SK-N-DZ (cell line): ENCODE measurements at places on chromosomes 6 and 20.
A peak's percentile ranks its signal among the peaks of the same experiment; 100 is the strongest.

DNA sequence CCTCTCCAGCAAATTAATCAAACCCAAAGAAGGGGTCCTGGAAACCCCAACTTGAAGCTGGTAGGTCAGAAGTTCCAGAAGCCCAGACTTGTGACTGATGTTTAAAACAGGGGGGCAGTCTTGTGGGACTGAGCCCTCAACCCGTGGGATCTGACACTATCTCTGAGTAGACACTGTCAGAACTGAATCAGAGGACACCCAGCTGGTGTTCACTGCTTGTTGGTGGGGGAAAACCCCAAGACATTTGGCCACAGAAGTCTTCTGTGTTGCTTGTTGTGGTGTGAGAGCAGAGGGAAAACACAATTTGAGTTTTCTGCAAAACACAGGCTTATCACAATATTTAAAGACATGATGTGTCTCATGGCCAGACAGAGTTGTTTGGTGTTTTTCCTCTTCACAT lies 29.9 kb downstream of the KIF13A start:
- no peak for DNase-seq

DNA sequence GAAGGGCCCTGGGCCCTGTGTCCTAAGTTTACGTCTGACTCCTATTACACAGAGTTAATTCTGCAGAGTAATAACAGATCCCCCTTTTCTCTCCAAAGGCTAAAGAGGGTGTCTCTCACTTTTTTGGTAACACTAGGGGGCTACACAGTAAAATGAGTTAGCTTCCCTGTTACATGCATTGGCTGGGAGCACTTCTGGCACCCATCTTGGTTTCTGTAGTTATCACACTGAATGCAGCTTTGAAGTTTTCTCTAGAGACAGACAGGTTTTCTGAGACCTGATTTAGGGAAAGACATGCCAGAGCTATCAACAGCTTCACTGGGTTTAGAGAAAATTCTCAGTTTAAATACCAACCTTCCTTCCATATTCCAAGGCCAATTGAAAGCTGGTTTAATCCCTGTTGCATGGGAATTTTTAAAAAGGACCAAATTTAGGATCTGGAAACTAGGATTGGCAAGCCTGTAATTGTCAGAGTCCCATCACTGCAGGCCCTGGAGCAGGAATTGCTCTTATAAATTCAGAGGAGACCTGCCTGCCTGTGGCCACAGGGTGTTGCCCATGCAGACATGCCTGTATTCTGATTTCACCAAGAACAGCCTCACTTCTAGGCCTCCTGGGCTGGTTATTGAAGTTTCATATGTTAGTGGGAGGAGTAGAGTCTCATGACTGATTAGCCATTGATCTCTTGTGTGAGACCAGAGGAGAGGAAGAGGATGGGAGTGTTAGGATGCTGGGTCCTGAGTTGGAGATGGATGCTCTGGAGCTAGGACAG lies 29.4 kb downstream of the RNF8 start:
- DNase-seq, result no peak

DNA sequence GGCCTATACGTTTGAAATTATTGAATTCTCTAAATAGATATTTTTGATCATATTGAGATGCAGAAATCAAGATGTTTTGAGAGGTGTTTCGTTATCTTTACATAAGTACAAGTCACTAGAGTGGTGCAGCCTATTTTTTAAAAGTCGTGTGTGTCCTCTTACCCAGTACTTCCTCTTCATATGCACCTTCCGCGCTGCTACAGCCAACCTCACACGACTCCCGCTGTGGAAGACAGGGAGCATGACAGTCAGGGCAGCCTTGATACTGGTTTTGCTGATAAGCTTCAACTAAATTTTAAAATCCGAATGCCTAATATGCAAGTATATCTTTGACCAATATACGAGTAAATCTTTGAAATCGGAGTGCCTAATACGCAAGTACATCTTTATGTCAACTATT lies 16.3 kb downstream of the ROS1 start:
- DNase-seq, result no peak

GRCh38 chr20:62846166-62846890 lies 15.3 kb downstream of the TCFL5 start:
- no peak for DNase-seq

DNA sequence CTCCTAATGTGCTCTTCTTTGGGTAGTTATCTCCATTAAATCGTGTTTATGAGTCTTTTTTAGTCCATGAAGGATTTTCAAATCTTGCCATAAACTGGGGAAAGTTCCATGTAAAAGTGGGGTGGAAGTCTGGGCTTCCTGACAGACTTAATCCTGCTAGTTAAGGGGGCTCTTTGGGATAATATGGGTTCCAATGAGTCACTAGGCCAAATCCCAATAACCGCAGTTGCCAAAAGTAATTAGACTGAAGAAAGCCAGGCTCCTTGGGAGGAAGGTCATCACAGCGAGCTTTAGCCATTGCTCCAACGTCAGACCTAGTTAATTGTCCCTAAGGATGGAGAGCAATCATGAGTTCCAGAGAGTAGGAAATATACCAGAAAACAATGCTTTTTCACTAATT lies 10.8 kb downstream of the RSPO3 start:
- peak; percentile 80 for DNase-seq

GRCh38 chr6:128532827-128533226 lies 12.4 kb upstream of the PTPRK start:
- no peak for DNase-seq

- no peak for DNase-seq
These were observed 631.3 kb upstream of the IMPG1 start for GRCh38 chr6:76703786-76704185.

GRCh38 chr6:46491628-46492547 lies 639 bp upstream of the RCAN2 start:
- DNase-seq, result no peak

DNA sequence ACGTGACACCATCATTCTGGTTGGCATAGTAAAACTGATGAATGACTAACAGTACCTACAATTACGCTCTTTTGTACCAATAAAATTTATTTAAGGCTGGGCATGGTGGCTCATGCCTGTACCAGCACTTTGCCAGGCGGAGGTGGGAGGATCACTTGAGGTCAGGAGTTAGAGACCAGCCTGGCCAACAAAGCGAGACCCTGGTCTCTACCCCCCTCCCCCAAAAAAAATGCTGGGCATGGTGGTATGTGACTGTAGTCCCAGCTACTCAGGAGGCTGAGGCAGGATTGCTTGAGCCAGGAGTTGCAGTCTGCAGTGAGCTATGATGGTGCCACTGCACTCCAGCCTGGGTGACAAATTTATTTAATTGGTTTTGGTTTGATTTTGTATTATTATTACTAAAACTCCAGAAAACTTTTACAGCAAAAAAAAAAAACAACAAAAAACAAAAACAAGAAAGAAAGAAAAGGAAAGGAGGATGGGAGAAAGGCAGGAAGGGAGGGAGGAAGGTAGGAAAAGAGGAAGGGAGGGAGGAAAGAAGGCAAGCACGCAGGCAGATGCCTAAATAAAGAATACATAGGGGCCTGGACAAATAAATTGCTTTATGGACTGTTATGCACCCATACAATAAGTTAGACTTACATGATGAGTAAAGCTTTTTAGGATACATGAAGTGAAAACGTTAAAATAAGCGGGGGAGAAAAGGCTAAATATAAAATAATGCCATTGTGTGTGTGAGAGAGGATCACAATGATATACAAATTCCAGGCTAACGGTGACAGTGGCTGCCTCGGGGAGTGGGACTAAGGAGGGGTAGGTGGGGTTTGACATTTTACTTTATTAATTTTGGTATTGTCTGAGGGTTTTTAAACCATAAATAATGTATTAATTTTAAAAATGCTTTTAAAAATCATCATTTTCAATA lies 682 bp upstream of the ZSCAN9 start:
- no peak for DNase-seq

DNA sequence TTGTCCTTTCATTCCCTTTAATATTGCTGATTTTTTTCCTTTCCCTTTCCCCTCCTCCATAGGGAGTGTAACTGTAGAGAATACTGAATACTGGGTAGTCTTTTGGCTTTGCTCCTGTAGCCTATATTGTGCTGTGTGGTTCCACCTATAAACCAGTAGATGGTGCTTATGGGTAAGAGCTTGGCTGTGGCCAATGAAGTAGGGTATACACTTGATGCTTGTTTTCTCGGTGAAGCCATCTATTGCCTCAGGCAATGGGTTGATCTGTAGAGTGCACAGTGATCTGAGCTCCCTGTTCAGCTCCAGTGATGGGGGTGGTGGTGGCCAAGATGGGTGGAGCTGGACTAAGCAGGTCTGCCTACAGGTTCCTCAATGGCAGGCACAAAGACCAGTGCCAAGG lies 203.3 kb upstream of the IMPG1 start:
- DNase-seq, result no peak

DNA sequence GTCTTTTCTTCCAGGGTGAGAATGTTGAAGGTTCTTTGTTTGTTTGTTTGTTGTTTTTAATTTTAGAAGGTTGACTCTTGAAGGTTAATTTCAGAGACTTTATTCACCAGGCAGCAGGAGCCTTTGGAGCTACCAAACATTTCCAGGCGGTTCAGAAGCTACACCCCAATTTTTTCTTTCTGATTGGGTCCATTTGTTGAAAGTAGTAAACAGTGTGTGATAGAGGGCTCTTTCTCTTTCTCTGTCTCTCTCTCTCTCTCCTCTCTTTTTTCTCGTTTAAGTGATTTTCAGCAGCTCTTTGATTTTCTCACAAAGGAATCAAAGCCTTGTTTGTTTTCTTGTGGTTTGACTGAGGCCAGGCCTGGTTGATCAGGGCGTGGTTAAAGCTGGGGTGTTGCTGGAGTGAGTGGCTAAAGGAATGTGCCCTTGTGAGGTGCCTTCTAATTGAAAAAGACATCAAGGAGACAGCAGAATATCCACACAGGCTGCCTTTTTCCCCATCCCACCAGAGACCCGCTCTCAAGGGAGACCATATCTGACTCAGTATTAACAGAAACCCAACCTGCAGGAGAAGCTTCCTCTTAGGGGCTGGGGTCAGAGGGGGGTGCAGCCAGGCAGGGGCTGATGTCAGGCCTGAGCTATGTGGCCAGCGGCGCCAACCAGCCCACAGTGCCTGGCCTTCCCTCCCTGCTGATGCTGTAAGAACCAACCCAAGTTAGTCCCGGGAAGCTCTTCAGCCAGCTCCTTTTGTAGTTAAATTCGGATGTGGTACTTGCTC lies 40.4 kb upstream of the NAA20 start:
- DNase-seq, result no peak

- DNase-seq, result no peak
These were observed 81.0 kb downstream of the AKAP7 start for GRCh38 chr6:131216246-131216645.

DNA sequence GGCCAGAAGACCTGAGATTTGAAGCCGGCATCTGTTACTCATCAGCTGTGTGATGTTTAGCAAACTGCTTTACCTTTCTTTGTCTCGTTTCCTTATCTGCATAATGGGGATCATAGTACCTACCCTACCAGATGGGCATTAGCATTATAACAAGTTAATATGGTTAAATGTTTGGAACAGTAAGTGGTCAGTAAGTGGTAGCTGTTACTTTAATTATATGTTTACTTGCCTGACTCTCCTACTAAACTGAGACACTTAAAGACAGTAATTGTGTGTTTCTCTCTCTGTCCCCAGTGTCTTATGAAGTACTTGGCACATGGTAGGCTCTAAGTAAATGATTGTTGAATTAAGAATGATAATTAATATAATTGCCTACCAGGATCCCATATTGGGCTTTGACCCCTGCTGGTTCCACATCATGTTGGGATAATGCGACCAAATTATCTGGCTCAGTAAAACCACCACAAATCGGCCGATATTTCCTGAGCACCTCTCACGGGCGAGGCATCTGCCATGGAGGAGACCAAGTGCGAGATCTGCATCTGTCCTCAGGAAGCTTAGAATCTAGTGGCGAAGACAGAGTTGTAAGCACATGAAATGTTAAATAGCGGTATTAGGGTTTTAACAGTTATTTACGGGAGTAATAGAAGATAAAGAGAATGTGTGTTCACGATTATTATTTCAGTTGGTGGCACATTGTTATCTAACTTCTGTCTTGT lies 31.4 kb downstream of the PTK7 start:
- DNase-seq, result no peak

GRCh38 chr6:64912966-64913365 lies 794.1 kb downstream of the EYS start:
- no peak for DNase-seq

- no peak for DNase-seq
These were observed 24.4 kb upstream of the ID1 start for GRCh38 chr20:31580706-31581105.

DNA sequence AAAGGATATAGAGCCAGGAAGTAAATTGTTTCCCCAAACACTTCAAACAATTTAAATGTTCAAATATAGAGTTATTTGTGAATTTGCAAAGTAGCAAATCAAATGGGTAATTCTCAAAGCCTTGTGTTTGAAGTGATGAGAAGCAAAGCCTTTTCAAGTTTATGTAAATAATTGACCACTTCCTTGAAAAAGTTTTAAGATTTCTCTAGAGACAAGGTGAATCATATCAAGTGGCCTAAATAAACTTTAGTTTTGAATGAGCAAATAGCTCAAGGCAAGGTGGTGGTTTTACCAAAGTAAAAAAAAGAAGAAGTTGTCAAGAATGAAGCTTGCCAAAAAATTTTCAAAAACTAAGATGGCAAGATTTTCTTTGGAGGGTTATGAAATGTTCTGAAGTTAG lies 42.6 kb upstream of the IFNGR1 start:
- no peak for DNase-seq

- DNase-seq, result peak; percentile 63
These were observed 9.9 kb upstream of the SPATS1 start for GRCh38 chr6:44332585-44332984.

DNA sequence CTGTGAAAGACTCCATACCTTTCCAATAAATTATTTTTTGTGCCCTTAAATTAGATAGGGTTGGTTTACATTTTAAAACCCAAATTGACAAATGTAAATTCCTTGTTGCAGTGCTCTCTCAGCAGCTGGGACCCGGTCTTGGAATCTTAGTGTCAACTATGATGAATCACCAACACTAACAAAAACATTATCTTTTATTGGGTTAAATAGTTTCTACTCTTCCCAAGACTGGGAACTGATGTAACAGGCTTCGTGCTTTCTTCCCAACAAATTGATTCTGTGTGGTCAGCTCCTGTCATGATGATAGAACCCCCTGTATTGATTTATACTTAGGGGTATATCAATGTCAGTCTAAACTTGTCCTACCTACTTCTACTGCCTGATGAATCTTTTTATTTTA lies 23.2 kb upstream of the AHI1 start:
- no peak for DNase-seq

- no peak for DNase-seq
These were observed 13.4 kb downstream of the PHIP start for GRCh38 chr6:79064635-79065034.

- DNase-seq, result peak; percentile 69
These were observed 637 bp downstream of the ABHD12 start for GRCh38 chr20:25389858-25390537.

DNA sequence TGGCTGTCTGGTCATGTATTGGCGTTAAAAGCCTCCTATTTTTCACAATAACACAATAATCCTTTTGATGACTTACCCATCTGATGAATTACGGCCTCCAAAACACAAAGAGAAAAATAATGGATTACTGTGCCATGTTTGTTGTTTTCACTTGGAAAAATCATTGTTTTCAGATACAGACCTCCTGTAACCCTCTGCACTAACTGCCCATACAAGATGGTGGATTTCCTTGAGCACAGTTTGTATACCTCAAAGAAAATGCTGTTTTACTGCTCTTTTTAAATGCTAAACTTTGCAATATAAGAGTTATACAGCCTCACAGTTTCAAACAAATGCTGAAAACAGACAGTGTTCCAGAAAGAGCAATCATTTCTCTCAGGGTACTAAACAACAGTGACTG lies 61.0 kb downstream of the SMLR1 start:
- DNase-seq, result no peak

GRCh38 chr6:107707346-107708275 lies 116.5 kb downstream of the SCML4 start:
- DNase-seq, result no peak

- no peak for DNase-seq
These were observed 7.4 kb downstream of the EPM2A start for GRCh38 chr6:145727817-145728388.
